ENCODE measurements at places on chromosomes 16 and 17. TPM values are rescaled to one million over a fixed set of nuclear protein-coding genes. Genes with fewer than 3 reads are reported as not detected.

GRCh38 chr16:74892574-74893461, 92.1 kb downstream of the WDR59 start:
- DNase-seq: no peak

Gene BLTP2
- total RNA-seq: 190 TPM

Gene CLEC19A
- not detected for total RNA-seq

GRCh38 chr17:49819138-49819537, 28.7 kb downstream of the TAC4 start:
- no peak for DNase-seq

GRCh38 chr17:18246880-18247612, 11.5 kb downstream of the FLII start:
- DNase-seq: no peak

DNA sequence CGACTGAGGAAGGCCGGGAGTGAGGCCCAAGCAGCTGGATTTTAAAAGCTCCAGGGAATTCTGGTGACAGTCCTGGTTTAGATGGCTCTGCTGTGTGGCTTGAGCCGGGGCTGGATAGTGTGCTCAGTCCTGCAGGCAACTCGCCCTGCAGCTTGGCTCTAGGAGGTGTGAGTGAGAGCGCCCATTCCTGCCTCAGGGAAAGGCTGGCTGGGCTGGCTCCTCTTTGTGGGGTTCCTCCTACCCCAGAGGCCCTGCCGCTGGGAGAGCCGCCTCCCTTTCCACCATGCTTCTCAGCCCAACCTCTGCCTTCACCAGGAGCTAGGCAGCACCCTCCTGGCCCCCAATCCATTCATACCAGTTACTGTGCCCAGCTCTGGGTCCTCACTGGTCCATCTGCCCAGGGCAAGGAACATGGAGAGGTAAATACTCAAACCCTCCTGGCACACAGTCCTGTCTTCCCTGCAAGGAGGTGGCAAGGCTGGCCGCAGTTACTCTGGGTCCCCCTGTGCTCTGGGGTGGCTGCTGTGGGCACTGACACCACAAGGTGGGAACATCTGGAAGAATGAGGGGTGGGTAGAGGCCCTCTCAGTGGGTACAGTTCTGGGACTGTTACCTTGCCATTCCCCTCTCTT, 47.1 kb downstream of the VAC14 start:
- DNase-seq: no peak

Gene CCL1
- total RNA-seq: not detected

DNA sequence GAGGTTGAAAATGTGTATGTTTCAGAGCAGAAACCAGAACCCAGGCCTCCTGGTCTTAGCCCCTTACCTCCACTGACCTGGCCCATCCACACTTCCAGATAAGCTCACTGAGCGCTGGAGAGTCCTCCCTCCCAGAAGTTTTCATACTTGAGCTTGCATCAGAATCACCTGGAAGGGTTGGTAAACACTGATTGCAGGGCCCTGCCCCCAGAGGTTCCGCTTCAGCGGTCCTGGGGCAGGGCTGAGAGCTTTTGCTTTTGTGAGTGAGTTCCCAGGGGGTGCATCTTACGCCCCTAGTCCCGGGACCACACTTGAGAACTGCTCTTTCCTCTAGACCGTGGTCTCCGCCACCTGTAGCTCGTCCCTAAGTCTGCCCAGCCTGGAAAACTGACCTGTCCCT, 20.6 kb downstream of the TTYH2 start:
- DNase-seq: no peak

Gene RND2
- 0.35 TPM for total RNA-seq

GRCh38 chr17:71104225-71104624, 934.9 kb downstream of the KCNJ2 start:
- no peak for DNase-seq

GRCh38 chr17:49218941-49219913, 8.7 kb downstream of the ABI3 start:
- DNase-seq: no peak

- no peak for DNase-seq
These were observed 3.3 kb upstream of the TRARG1 start for GRCh38 chr17:1275962-1276736.

GRCh38 chr16:24255456-24256371, at the start of gene CACNG3:
TSS of gene CACNG3 (plus strand) at chr16:24256335. CDS start at chr16:24256755, 420 bp downstream.
- peak; percentile 8 for DNase-seq

- no peak for DNase-seq
These were observed 95.8 kb downstream of the IRF8 start for GRCh38 chr16:85994492-85995490.

Gene TSPAN10
- 0.14 TPM for total RNA-seq

GRCh38 chr17:77882481-77883212, 75.9 kb upstream of the TNRC6C start:
- no peak for DNase-seq

GRCh38 chr17:73827627-73828291, 183.5 kb upstream of the SDK2 start:
- no peak for DNase-seq

- DNase-seq: no peak
These were observed 4.0 kb downstream of the KRT40 start for GRCh38 chr17:40980117-40980516.

- no peak for DNase-seq
These were observed 38.3 kb upstream of the AKTIP start for GRCh38 chr16:53541326-53541725.

GRCh38 chr16:83972256-83973008, 4.4 kb downstream of the NECAB2 start:
- DNase-seq: no peak

DNA sequence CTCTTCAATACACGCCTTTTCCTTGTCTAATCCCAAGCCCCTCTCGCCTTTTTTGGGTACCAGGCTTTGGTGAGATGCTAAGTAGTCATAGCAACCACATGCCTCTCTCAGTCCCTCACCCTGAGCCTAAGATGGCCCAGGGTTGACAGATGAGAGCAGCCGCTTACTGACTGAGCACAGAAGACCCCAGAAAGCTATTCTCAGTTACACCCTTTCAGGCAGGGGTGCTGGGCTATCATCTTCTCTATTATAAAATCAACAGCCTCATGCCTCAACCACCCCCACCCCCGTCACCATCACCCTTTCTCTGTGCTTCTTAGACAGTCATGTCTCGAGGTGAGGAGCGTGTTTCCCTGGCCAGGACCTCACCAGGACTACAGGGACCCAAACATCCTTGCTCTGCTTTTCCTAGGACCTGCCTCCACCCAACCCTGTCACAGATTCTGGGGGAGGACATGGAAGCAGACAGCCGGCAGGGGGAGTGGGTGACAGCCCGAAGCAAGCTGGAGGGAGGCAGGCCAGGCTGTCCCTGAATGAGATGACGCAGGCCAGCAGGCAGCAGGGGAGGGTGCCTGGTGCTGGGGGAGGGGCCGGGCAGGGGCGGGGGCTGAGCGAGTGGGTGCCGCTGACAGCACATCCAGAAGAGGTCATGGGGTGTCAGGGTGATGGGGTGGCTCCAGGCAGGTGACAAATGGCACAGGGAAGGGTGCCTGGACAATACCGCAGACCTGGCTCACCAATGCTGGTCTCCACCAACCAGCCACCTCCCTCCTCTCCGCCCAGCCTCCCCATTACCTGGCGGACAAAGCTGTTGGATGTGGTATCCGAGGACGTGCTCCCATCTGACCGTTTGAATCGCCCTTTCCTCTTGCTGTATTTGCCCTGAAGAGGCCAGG, 3.1 kb downstream of the CACNB1 start:
- no peak for DNase-seq

Gene PABPN1L
- not detected for total RNA-seq

DNA sequence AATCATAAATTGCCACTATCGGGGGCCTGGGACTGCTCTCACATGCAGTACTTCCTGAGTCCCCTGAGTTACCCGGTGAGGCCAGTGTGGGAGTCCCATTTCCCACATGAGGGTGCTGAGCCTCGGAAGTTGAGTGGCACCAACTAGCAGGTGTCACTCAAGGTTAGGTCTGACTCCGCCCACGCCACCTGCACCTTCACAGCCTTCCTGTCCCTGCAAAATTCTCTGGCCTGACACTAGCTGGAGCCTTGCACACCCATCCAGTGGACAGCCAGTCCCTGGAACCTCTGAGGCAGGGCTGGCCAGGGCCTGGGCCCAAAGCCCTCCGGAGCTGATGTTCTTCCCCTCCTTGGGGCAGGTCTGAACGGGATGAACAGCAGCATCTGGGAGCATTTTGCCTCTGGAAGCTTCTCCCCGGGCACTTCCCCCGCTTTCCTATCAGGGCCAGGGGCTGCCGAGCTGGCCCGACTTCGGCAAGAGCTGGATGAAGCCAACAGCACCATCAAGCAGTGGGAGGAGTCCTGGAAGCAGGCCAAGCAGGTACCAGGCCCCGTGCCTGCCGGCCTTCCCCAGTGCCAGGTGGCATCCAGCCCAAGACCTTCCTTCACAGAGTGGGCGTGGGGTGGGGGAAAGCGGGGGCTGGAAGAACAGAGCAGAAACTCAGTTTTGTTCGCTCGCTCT, 21.9 kb downstream of the UNC13D start:
- no peak for DNase-seq

GRCh38 chr16:85366031-85366763, 246.9 kb upstream of the GSE1 start:
- DNase-seq: no peak

Gene BAIAP3
- 0.46 TPM for total RNA-seq

GRCh38 chr17:63178530-63178929, 212.5 kb downstream of the TANC2 start:
- no peak for DNase-seq
